ENCODE measurements at places on chromosomes 5 and 9. TPM values are rescaled to one million over a fixed set of nuclear protein-coding genes. Genes with fewer than 3 reads are reported as not detected.

F2R gene
- total RNA-seq, result 19.9 TPM

FGFR4 gene
- total RNA-seq, result 1.5 TPM

SV2C gene
- not detected for total RNA-seq

PCDHB11 gene
- total RNA-seq, result 3.6 TPM

LIFR gene
- 75.0 TPM for total RNA-seq

SLC6A3 gene
- total RNA-seq, result 0.10 TPM

CFAP77 gene
- not detected for total RNA-seq

ACOT12 gene
- total RNA-seq, result 0.14 TPM

REEP5 gene
- 76.3 TPM for total RNA-seq

MARCHF11 gene
- total RNA-seq, result not detected

ZNF483 gene
- 8.8 TPM for total RNA-seq

SLC25A48 gene
- total RNA-seq, result 0.19 TPM

CACNA1B gene
- total RNA-seq, result 0.10 TPM

Measured in posterior vena cava (tissue), 2 donors.